ENCODE measurements at places on chromosomes 2 and 18.

GRCh38 chr2:229610333-229610732 lies 104.0 kb downstream of the DNER start:
- no peak for DNase-seq
- H3K4me1 ChIP-seq: no peaks in the 10 kb centered on the region
- no peak overlapping the region for H3K4me3 ChIP-seq
- H3K27me3 ChIP-seq: no peaks in the 10 kb centered on the region

DNA sequence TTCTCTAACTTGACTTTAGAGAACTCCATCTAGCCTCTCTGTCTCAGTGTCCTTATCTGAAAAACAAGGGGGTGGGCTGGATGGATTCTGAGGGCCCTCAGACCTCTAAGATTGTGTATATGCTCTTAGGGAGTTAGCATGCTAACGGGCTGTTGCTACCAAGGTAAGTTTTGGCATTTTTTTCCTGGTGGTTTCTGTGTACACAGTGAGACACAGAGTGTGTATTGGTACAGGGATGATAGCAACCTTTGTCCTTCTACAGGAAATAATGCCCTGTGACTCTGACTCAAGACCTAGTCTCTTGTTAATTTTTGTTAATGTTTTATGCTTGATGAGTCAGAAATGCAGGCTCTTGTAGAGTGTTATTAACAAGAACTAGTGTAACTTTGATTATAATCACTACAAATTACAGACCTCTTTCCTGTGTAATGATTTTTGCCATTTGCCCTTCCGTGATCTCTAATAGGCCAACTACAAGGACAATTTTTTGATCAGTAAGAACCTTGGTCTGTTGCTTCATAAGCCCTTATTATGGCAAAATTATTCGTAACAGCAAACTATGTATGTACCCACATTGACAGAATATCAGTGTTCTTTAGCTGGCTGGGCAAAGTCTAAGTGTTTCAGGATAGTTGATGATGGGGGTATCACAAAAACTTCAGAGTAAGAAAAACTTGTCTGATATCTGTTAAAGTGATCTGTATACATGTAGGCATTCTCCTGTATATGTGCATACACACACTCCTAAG lies 89.7 kb downstream of the SPTBN1 start:
- DNase-seq: peak; percentile 74
- H3K27ac ChIP-seq: no peak overlapping the region
- H3K4me1 ChIP-seq: peaks cover 5% of the 10 kb centered on the region
- H3K36me3 ChIP-seq: no peaks in the 10 kb centered on the region
- no peak overlapping the region for H3K4me3 ChIP-seq

DNA sequence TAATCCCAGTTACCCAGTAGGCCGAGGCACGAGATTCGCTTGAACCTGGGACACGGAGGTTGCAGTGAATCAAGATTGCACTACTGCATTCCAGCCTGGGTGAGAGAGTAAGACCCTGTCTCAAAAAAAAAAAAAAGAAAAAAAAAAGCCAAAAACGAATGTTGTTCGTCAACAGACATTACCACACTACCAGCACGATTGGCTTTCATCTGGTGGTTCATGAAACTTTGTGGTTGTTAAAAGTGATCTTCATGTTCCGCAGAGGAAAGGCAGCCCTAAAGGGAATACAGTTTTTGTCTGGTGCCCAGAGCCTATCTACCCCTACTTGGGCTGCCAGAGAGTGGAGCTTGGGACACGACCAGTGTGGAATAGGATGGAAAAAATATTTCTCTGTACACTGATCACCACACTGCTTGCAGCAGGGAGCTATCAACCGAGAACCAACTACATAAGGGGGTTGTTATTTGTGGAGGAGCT lies 13.6 kb upstream of the CXCR4 start:
- H3K4me3 ChIP-seq: no peak overlapping the region
- H3K27me3 ChIP-seq: no peaks in the 10 kb centered on the region
- peak; percentile 53 for DNase-seq
- peaks cover 56% of the 10 kb centered on the region for H3K4me1 ChIP-seq
- no peaks in the 10 kb centered on the region for H3K36me3 ChIP-seq

DNA sequence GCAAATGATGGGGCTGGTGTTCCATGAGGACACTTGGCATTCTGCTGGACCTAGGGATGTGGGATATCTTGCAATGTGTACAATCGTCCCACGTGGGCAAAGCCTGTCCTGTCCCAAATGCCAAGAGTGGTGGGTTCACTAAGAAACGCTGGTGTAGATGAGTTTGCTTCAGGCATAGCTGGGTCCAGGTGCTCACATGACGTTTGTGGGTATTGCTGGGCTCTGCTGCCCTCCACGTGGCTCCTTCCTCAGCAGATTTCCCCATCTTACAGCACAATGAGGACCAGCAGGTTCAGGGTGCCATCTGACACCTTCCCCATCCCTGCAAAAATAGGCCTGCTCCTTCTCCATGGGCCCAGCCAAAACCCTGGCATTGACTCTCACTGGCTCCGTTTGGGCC lies 105.9 kb downstream of the SEPTIN10 start:
- no peak for DNase-seq
- no peaks in the 10 kb centered on the region for H3K27me3 ChIP-seq
- no peak overlapping the region for H3K27ac ChIP-seq
- H3K4me3 ChIP-seq: no peak overlapping the region
- no peaks in the 10 kb centered on the region for H3K36me3 ChIP-seq

DNA sequence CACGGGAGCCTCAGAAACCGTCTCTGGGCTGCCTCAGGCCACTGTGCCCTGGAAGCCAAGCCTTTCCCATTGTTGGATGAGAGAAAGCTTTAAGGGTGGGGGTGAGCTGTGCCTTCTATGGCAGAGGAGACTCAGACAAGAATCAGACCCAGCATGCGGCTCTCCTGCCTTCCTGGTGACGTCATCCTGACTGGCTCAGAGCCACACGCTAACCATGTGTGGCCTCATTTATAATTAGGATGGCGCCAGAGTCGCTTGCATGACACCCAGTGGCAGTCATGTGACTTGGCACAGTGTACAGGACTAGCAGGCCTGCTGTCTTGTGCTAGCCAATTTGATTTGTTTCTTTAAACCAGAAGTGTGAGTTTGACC lies 99.1 kb downstream of the SH3BP4 start:
- H3K4me1 ChIP-seq: peaks cover 12% of the 10 kb centered on the region
- H3K4me3 ChIP-seq: no peak overlapping the region
- peaks cover 14% of the 10 kb centered on the region for H3K36me3 ChIP-seq
- peak; percentile 92 for DNase-seq

DNA sequence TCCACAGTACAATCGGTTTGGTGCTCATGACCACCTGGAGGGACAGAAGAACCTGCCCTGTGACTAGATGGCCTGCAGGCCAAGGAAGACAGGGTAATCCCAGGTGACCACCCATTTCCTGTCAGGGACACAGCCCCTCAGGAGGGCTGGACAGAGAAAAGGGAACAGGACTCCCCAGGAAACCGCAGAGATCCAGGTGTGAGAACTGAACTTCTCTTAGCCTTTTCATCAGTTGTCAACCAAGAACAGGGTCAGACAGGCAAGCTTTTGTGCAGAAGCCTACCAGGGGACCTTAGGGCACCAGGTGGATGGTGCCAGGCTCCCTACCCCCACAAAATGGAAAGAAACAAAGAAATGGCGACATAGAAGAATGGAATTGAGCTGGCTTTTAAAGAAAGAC lies 132.3 kb downstream of the HDAC4 start:
- H3K4me3 ChIP-seq: no peak overlapping the region
- no peak overlapping the region for H3K27ac ChIP-seq
- H3K36me3 ChIP-seq: no peaks in the 10 kb centered on the region
- H3K4me1 ChIP-seq: peaks cover 19% of the 10 kb centered on the region
- peak; percentile 45 for DNase-seq

Measured in common myeloid progenitor, CD34-positive (primary cell).